ENCODE measurements at places on chromosomes 5 and 9.

GRCh38 chr9:8751406-8751930 lies 951.9 kb upstream of the DMAC1 start:
- DNase-seq: no peak

GRCh38 chr5:90484540-90484939 lies 9.9 kb downstream of the POLR3G start:
- DNase-seq: no peak

DNA sequence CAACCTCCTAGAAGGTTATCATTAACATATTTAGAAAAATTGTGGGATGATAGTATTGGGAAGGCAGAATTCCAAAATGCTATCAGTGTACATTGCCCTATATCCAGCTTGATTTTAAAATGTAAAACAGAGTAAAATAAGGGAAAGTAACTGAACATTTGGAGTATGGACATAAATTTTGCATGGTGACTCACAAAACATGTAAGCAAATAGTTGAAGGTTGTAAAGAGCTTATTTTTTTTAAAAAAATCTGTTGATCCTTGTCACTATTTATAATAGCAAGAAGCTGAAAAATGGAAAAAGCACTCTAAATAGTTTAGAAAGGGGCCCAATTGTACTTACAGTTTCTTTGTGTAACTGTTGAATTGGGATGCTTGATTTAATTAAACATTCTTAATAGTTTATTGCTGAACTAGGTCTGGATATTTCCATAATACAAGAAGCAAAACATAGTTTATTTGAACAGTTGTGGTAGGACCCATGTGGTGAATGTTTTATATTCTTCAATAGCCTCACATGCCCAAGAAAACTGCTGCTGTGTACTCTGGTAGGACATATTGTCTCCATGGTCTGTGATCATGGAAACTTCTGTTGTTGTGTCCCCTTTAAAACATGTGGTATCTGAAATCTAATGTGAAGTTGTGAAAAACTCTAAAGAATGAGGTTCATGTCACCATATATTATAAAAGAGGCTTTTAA lies 82.4 kb downstream of the NNT start:
- no peak for DNase-seq

- DNase-seq: no peak
Observed at GRCh38 chr9:12759761-12760160, 15.1 kb upstream of the LURAP1L start.

GRCh38 chr5:142507531-142508372 lies 178.1 kb downstream of the FGF1 start:
- DNase-seq: peak; percentile 5

- DNase-seq: no peak
Observed at GRCh38 chr9:419571-420171, 205.0 kb downstream of the DOCK8 start.

- DNase-seq: no peak
Observed at GRCh38 chr9:13857521-13857920, 456.4 kb downstream of the NFIB start.

- DNase-seq: no peak
Observed at GRCh38 chr9:105295986-105296385, 51.5 kb downstream of the SLC44A1 start.

DNA sequence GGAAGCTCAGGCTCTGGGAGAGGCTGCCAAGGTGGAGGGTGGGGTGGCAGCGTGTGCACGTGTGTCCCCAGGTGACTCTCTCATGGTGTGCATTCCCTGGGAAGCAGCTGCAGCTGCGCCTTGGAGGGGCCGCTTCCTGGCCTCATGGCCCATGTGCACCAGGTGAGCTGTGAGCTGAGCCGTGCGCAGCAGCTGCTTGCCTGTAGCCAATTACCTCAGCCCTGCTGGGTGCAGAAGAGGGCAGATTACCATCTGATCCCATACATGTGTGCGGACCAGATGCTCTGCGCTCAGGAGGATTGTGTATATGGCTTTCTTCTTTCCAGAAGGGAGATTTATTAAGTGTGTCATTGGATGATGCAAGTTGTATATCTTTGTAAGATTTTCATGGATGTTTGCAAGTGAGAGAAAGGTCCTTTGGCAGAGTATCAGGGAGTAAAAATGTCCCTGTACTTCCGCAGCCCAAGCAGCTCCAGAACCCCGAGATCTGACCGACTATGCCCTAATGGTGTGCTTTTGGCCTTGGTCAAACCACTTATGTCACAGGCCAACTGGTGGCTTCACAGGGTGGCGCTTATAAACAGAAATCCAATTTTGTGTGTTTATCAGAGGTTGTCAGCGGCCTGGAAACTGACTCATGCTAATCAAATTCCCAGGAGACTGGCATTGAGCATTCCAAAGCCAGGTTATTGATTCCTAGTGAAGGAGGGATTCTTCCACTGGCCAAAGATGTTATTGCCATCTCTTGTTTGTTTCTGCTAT lies 229.3 kb downstream of the GOLPH3 start:
- DNase-seq: no peak

DNA sequence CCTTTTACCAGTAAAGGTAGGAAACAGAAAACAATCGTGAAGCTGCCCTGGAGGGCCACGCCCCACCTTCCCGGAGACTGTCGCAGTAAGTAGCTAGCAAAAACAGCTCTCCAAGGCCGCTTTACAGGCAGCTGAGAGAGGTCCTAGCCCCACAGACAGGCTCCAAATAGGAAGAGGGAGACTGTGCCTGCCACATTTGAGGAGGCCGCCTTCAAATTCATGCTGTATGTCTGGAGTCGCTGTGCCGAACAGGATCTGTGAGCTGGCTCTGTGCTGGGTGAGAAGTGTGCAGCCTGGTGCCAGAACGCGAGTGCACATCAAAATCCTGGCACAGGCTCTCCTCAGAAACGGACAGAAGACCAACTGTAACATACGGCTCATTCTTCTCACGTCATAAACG lies 582.2 kb downstream of the CETN3 start:
- DNase-seq: no peak

DNA sequence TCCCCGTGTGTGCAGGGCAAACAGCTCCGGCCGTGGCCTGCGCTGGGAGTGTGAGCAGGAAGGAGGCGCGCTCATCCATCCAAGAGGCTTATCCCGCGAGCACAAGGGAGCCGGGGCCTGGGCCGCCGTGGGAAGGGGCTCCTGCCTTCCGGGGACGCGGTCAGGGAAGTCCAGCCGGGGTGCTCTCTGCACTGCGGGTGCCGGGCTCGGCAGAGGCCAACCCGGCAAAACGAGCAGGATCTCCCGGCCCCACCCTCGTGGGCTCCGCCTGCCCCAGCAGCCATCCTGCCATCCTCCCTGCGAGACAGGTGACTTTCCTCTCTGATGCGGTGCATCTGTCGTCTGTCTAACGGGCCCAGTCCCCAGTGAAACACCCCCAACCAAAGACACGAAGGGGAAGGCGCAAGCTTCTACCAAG lies 244.2 kb downstream of the AUH start:
- DNase-seq: no peak

DNA sequence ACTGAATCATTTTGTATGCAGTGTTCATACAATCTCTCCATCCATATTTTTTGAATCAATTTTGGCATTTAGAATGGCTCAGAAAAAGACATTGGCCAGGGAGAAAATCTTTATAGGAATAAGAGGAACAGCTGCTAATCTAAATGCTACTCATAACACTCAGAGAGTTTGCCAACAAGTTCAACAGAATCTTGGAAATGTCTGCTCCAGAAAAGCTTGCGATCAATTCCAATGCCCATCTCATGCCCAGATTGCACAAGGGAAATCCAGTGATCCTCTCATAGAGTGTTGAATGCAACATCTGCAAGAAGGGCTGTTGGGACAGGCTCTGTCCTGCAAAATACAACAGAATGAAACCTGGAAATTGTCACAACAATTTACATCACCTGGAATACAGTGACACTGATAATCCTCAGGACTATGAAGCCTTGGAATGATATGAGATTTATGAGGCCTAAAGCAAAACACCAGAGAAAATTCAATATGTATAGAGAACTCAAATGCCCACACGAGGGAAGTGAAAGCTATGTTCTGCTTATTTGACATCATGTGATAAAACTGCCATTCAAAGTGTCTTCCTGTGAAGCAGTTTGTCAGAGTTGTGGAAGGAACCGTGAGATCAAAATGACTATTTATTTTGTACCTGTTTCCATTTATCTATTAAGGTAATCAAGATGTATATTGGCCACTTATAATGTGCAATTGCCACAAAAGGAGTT lies 190.1 kb downstream of the PARP8 start:
- no peak for DNase-seq

GRCh38 chr5:107809201-107810034 lies 138.7 kb upstream of the EFNA5 start:
- DNase-seq: no peak

DNA sequence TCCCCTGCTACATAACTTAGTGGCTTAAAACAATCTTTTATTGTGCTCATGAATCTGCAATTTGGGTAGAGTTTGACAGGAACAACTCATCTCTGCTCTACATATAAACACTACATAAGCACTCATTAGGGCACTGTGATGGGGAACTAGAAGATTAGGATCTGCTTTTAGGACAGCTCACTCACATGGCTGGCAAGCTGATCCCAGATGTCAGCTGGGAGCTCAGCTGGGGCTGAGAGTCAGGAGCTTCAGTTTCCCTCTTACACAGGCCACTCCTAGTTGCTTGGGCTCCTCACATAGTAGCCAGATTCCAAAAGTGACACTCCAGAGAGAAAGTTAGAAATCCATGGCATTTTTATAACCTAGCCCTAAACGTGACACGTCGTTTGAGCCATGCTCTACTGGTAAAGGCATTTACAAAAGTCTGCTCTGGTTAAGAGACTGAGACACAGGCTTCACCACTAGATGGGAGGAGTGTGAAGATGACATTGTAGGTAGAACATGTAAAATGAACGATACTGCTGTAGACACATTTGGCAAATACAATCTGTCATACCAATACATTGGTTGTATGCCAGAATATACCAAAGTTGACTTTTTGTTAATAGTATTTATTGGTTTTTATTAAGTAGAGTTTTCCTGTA lies 23.6 kb downstream of the SCAI start:
- DNase-seq: no peak

- DNase-seq: no peak
Observed at GRCh38 chr5:106258591-106259125, 1412.1 kb downstream of the EFNA5 start.

DNA sequence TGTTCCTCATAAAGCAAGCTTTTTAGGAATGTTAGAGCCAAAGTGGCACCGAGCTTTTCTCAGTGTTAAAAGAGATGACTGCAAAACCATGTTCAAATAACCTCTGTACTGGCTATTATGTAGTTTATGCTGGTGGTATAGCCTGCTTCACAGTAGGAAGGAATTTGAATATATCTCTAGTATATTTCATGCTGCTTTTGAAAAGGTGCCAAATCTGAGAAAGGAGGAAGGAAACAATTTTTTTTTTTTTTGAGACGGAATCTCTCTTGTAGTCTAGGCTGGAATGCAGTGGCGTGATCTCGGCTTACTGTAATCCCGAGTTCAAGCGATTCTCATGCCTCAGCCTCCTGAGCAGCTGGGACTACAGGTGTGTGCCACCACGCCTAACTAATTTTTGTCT lies 13.5 kb downstream of the CREBRF start:
- DNase-seq: no peak

DNA sequence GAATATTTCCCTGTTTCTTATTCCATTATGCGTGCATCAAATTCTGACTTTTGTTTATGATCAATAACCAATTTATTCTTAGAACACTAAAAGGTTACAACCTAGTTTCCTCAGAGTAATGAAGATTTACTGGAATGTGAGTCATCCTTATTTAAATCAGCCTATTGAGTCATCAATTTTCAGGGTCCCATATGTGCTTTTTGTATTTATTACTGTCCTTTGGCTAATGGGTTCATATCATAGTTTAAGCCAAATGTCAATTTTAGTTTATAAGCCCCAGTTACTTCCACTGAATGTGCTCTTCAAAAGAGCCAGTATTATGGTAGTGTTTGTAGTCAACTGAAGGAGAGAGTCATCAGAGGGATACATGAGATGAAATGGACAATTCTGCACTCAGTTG lies 359.2 kb downstream of the PRR16 start:
- DNase-seq: no peak

- no peak for DNase-seq
Observed at GRCh38 chr9:131965841-131966240, 113.8 kb downstream of the MED27 start.

All from stimulated activated CD8-positive, alpha-beta memory T cell treated with anti-CD3 and anti-CD28 coated beads, Interleukin-15, amount 100 ng/mL, for 4 hours (primary cell).